ENCODE measurements at places on chromosomes 7 and 10. TPM values are rescaled to one million over a fixed set of nuclear protein-coding genes. Genes with fewer than 3 reads are reported as not detected.

DNA sequence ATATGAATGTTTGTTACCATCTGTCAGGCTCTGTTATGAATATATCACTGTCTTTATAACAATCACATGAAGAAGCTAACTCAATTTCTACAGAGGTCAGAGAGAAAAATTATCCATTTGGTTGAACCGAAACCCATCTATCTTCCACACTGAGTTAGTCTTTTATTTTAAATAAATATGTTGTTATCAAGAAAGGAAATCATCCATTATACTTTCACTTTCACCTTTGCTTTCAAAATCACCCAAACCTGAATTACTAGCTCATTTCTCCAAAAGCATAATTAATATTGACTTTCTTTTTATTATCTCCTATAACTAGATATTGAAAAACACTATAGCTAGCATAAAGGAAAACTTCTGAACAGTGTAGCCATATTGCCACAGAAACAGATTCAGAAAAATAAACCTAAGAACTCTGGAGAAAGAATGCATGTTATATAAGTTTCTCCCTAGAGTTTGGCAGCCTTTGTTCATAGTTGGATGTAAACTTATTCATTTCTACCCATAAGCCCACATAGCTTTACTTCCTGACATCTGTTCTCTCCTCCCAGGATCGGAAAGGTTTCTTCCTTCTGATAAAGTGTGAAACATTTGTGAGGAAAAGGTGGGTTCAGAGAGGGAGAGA, 66.0 kb downstream of the NPSR1 start:
- DNase-seq, result no peak

- DNase-seq, result no peak
Observed at GRCh38 chr7:2182461-2182860, 50.3 kb downstream of the MAD1L1 start.

The CTAGE15 gene
- total RNA-seq, result 1.2 TPM

DNA sequence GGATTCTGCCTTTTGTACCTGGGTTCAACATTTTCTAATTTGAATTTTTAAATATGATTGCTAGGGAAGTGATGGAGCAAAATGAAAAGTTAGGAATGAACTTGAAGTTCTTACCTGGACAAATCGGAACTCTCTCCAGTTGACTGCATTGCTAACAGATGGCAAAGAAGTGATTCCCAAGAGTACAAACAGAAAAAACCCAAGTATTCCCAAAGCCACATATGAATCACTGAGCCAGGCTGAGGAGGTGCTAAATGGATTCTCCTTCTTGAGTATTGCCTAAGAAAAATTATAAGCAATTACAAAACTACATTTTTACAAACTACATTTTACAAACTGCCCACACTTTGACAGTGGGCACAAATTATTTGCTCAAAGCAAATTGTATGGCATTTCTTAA, 25.9 kb downstream of the STEAP4 start:
- no peak for DNase-seq

- DNase-seq, result no peak
Observed at GRCh38 chr7:33732462-33732861, 172.9 kb upstream of the BMPER start.

The TMEM213 gene
- total RNA-seq, result not detected

The CADPS2 gene
- 7.5 TPM for total RNA-seq

GRCh38 chr7:158763454-158764033, 58.9 kb upstream of the NCAPG2 start:
- DNase-seq, result no peak

- DNase-seq, result no peak
Observed at GRCh38 chr10:78931321-78932053, 137.3 kb upstream of the ZMIZ1 start.

GRCh38 chr7:24341691-24342413, 57.9 kb downstream of the NPY start:
- DNase-seq, result no peak

The CTTNBP2 gene
- 5.4 TPM for total RNA-seq

GRCh38 chr10:26696786-26697162, 727 bp upstream of the PDSS1 start:
- DNase-seq, result peak; percentile 18

GRCh38 chr10:86099542-86100334, 266.9 kb downstream of the GRID1 start:
- DNase-seq, result no peak

DNA sequence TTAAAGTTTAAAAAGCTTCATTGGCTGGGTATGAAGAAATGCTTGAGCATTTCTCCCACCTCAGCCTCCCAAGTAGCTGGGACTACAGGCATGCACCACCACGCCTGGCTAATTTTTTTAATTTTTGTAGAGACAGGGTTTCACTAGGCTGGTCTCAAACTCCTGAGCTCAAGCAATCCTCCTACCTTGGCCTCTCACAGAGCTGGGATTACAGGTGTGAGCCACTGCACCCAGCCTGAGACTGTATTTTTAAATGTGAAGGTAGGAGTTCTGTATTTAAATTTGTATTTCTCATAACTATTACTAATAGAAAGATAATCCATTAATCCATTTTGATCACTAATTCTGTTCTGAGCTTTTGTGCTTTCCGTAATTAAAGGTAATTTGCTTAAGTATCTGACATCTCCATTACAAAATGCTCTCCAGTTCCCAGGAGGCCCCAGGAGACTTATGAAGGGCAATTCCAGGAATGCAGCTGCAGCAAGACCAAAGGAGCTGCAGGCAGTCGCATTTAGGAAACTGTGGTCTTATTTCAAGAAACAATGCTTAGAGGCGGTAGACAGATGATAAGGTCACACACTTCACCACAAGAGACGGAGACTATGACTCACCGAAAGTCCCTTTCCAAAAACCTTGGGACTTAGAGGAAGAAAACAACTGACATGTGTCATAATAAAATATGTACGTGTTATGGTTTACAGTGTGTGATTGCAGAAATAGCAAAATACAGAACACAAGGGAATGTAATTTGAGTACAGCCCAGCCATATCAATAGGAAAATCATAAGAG, 23.3 kb downstream of the YAE1 start:
- DNase-seq, result peak; percentile 79

DNA sequence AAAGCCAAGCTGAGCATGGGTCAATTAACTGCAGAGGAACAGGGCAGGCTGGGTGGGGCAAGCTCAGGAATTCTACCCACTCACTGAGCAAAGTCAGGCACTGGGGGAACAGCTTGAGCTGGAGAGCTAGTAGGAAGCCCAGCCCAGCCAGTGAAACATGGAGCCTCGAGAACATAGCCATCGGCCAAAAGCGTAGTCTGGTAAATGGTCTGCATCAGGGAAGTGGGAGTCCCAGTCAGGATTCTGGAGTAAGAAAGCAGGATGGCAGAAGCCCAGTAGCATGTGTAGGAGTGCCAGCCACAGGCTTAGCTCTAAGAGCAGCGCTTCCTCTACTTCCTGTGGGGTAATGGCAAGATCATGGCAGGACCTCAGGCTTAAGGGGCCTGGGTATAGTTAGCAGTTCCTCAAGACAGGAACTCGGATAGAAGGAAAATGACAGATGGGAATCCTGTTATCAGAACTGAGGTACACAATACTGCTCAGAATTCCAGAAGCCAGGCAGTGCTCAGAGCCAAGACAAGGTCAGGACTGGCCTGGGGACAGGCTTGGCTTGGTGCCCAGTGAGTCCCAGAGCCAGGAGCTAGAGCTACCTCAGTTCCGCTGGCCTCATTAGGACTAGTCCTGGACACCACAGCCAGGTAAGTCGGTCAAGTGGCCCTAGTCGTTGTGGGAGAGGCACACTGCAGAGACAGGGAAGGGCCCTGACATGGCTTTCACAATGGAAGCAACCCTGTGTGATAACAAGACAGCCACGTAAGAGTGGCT, 65.4 kb upstream of the MXI1 start:
- DNase-seq, result no peak

- DNase-seq, result no peak
Observed at GRCh38 chr7:159107161-159107892, 37.3 kb downstream of the VIPR2 start.

DNA sequence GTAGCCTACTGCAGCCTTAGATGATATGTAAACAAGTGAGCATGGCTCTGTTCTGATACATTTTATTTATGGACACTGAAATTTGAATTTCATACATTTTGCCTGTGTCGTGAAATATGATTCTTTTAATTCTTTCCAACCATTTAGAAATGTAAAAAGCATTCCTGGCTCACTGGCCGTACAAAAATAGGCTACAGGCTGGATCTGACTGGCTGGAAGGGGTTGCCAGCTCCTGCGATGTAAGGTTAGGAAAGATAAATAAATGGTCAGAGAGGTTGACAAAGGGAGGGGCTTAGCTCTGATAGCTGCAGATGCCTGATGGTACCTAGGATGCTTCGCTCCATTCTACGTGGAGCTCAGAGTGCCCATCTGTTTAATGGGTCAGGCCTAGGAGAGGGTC, 3.4 kb downstream of the ADCYAP1R1 start:
- DNase-seq, result no peak

DNA sequence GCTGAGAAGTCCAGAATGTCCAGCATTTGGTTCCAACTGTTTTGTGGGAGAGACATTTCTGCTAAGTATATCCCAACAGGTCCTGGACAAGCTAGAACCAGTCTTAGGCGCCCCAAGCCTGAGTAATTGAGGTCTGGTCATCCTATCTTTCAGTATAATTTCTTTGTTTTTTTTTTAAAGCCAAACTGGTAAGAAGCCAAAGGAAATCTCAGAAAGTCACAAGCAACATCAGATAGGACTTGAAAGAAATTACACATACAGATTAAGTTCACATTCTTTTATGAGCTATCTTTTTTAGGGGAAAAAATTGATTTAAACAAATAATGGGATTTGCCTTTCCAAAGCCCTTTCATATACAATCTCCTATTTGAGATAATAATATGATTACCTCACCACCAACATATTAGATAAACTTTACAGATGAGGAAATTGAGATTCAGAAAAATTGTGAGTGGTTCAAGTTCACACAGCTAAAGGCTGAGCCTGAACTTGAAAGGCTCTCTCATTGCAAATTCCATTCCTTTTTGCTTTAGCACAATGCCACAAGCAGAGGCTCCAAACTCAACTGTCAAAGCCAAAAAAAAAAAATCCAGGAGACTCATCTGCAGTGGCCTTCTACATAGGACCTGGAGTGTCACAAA, 15.0 kb downstream of the PDLIM1 start:
- no peak for DNase-seq

The PCDH15 gene
- total RNA-seq, result not detected

The ARL5B gene
- 21.1 TPM for total RNA-seq

GRCh38 chr10:131819241-131820072, 81.4 kb upstream of the PPP2R2D start:
- DNase-seq, result no peak

The TFR2 gene
- 11.8 TPM for total RNA-seq

DNA sequence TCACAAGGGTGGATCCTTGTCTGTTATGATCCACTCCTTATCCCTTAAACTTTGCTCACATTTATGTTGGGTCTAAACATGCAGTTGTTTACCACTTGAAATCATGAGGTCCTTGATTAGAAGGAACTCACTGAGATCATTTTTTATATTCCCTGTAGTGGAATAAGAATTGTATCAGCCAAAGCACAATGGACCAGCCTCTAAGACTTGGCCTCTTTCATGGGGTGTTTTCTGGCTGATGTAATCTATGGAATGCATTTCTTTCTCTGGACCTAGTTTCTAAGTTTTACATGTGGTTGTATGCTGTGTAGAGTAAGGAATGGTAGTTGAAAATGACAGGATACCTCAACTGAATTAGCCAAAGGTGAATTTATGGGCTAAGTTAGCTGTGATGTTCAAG, 376.6 kb downstream of the SORCS3 start:
- DNase-seq, result no peak

- no peak for DNase-seq
Observed at GRCh38 chr10:20073167-20073566, 256.9 kb downstream of the PLXDC2 start.

The ABCB1 gene
- 1.8 TPM for total RNA-seq

DNA sequence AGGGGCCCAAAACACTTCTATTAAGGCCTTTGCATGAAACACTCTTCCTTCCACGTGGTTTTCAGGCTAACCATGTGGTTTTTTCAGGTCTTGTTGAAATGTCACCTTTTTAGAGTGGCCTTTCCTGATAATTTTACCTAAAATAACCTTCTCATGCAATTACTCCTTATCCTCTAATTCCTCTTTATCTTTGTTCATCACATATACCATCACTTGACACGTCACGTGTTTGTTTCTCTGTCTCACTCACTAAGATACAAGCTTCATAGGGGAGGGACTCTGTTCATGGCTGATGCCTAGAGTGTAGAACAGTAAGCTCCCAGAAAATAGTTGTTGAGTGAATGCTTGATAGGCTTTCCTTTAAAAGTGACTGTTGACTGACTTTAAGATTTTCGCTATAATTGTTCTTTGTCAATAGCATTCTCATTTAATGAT, 63.7 kb downstream of the ST7 start:
- DNase-seq, result no peak

The FRMD4A gene
- 0.20 TPM for total RNA-seq

DNA sequence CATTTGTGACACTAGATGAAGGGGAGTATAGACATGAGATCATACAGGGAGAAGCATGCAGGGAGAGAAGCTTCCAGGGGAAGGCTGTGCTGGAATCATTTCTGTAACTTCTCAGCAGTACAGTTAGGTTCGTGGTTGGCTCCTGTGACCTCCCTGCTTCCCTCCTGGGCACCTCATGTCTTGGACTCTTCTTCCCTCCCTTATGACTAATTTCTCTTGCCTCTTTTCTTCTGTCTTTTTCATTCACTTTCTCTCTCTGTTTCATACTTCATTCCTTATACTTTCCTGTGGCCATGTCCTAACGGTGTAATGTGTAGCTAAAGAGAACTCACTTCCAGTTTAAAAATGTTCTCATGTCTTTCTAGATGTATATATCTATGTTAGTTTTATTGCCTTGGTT, 19.1 kb upstream of the HKDC1 start:
- no peak for DNase-seq

- no peak for DNase-seq
Observed at GRCh38 chr7:151447312-151447711, 7.4 kb upstream of the CRYGN start.

- DNase-seq, result no peak
Observed at GRCh38 chr10:14047431-14047830, 283.3 kb downstream of the FRMD4A start.

DNA sequence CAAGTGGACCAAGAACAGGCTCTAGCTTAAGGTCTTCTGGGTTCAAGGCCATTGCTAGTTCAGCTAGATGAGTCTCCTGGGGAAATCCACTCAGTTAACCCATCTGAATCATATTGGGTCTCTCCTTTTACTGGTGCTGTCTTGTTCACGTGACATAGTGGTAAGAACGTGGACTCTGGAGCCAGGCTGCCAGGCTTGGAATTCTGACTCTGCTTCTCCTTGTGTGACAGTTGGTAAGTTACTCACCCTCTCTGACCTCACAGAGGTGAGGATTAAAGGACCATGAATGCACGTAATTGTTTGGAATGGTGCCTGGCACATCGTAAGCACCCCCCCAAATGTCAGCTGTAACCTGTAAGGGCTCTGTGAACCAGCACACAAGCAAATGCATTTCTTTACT, 9.7 kb upstream of the CALU start:
- DNase-seq, result no peak

DNA sequence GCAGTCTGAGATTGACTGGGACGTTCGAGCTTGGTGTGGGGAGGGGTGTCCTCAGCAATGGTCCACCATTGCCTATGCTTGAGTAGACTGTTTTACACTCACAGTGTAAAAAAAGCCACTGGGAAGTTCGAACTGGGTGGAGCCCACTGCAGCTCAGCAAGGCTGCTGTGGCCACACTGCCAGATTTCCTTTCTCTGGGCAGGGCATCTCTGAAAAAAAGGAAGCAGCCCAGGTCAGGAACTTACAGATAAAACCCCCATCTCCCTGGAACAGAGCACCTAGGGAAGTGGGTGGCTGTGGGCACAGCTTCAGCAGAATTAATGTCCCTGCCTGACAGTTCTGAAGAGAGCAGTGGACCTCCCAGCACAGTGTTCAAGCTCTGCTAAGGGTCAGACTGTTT, 80.3 kb downstream of the BICC1 start:
- DNase-seq, result no peak
